HEK293T (cell line): ENCODE measurements at places on chromosomes 11 and 22.
A peak's percentile ranks its signal among the peaks of the same experiment; 100 is the strongest.

DNA sequence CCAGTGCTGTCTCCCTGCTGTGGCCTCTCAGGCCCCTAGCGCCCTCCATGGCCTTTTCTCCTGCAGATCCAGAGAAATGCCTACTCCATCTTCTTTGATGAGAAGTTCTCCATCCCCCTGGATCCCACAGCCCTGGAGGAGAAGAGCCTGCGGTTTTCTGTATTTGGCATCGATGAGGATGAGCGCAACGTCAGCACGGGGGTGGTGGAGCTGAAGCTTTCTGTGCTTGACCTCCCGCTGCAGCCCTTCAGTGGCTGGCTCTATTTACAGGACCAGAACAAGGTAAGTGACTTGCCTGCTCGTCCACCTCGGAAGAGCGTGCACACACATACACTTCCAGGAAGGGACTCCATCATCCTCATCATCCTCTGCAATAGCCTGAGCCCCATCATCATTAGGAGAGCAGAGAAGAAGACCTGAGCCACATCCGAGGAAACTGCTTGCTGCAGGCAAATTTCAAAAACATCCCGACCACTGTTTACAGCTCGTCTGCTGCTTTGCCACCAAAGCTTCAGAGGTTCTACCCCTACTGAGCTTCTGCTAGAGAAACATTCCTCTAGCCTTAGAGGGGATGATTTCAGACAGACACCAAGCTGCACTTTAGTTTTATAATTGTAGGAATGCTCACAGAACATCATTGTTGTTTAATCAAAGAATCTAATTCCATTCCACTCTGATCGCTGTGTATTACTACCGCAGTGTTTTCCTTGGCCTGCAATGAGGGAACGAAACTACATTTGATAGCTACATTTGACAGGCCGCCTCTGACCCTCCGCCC, 12.9 kb upstream of the RHOD start:
- no peak for DNase-seq

DNA sequence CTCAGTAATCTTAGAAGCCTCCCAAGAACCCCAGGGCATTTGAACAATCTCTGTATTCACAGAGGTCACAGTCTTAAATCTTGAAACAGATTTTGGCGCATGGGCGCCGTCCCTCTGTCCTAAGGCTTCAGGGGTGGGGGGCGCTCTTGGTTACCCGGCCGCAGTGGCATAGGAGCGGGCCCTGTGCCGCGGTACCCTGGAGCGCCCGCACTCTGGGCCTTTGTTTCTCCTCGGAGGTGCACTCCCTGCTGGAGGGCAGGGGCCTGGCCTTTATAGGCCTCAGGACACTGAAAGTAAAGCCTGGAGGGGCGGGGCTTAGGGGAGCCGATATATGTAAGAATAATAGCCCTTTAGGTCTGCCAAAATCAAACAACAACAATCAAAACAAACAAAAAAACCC, 197.3 kb upstream of the FOLH1 start:
- DNase-seq, result no peak

DNA sequence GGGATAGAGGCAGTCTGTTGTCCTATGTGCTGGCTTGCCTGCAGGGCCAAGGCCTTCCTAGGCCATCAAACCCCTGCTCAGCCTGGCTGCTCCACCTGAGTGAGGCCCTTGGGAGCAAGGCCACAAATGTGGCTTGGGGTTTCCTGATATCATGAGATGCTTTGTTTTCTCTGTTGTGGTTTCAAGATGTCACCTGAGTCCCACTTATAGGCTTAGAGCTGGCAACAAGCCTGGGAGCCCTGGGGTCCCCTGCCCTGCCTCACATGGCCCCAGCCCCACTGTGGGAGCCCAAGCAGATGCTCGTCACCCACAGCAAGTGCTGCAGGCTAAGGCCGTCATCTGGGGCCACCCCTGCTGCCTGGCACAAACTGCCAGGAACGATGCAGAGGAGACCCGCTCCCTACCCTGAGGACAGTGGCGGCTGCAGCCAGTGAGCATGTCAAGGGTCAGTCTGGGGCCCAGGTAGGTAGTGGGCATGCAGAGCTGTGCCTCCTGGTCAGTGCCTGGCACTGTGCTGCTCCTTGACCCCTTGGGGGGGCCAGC, 75.4 kb upstream of the KCNQ1OT1 start:
- DNase-seq, result no peak

GRCh38 chr11:75518771-75519653, 6.7 kb downstream of the GDPD5 start:
- no peak for DNase-seq

DNA sequence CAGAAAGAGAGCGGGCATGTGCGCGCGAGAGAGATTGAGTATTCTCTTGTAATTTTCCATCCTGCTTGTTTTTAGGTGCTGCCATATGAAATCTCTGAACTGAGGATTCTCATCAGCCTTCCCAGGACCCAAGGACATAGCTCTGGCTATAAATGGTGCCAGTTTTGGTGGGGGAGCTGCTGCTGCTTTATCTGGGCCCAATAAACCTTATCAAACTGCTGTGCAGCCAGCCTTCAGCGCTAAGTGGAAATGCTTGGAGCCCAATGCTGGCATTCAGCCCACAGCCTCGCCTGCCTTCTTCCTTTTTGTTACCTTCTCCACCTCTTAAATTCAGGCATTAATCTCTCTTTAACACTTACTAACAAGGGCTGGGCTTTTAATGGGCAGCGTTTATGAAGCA, 2.4 kb upstream of the ZBTB16 start:
- DNase-seq, result no peak

- DNase-seq, result no peak
Observed at GRCh38 chr11:96334219-96334618, 8.8 kb downstream of the MAML2 start.

- peak; percentile 86 for DNase-seq
Observed at GRCh38 chr22:30426388-30427353, 1.1 kb downstream of the MTFP1 start.

GRCh38 chr22:50136581-50137015, 33.9 kb upstream of the PANX2 start:
- no peak for DNase-seq

GRCh38 chr22:32322986-32323385, 34.7 kb upstream of the RFPL3 start:
- DNase-seq, result no peak

- no peak for DNase-seq
Observed at GRCh38 chr22:46895753-46896152, 133.3 kb downstream of the TBC1D22A start.

- DNase-seq, result no peak
Observed at GRCh38 chr22:46146329-46146728, 4.0 kb upstream of the PPARA start.

GRCh38 chr11:111982019-111982464, 43.2 kb upstream of the DLAT start:
- DNase-seq, result peak; percentile 55

DNA sequence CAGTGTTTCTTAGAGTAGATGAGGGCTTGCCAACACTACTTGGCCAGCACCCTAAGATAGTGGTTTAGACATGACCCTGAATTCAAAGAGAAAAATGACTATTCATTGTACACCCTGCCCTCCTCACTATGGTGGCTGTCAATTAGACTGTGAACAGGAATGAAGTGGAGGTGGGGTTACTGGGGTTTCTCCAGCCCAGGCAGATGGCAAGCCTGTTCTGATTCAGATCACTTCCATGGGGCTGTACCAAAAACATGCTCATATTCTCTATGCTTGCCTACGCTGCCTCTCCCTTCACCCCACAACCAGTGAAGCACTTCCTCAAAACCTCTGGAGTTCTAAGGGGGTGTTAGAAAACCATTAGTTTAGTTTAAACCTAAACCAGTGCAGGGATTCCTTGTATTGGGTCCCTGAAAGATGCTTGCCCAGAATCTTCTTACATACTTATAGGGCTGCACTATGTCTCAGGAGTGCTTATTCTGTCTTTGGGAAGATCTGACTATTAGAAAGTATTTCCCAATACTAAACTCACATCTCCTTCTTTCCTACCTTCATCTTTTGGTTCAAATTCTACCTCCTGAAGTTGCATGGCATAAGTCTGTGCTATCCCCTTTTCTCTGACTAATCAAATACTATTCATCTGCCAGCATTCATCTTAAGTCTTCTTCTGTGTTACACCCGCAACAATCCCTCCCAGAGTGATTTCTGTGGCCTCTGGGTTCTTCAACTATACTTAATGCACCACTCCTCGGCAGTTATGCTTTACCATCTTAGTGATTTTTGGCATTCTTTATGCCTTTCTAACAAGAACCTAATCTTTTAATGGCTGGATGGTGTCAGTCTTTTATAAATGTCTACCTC, 71.8 kb downstream of the ATG16L2 start:
- no peak for DNase-seq

DNA sequence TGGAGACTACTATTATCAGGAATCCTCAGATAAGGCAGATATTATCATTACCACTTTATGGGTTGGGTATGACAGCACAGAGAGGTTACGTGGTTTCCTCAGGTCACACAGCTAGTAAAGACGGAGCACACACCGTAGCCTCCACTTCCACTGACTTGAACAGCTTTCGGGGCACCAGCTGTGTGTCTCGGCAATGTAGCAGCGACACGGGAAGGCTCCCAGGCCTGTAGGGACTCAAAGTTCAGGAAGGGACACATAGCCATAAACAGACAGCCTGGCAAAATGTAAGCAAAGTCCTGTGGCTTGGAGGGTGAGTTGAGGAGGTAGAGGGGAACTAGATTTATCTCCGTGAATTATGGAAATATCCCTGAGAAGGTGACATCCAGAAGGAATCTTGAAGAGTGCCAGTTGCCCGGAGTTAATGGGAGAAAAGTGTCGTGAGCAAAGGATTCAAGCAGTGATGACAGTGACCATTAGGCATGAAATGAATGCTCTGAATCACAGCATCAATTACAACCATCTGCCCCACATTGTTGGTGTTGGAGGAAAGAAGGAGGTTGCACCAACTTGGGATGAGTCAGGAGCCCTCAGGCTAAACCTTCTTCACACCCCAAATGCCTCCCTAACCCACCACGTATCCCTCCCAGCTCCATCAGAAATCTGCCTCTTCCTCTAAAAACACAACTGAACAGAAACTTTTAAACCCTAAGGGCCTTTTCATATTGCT, 106.7 kb upstream of the ASPHD2 start:
- DNase-seq, result no peak

DNA sequence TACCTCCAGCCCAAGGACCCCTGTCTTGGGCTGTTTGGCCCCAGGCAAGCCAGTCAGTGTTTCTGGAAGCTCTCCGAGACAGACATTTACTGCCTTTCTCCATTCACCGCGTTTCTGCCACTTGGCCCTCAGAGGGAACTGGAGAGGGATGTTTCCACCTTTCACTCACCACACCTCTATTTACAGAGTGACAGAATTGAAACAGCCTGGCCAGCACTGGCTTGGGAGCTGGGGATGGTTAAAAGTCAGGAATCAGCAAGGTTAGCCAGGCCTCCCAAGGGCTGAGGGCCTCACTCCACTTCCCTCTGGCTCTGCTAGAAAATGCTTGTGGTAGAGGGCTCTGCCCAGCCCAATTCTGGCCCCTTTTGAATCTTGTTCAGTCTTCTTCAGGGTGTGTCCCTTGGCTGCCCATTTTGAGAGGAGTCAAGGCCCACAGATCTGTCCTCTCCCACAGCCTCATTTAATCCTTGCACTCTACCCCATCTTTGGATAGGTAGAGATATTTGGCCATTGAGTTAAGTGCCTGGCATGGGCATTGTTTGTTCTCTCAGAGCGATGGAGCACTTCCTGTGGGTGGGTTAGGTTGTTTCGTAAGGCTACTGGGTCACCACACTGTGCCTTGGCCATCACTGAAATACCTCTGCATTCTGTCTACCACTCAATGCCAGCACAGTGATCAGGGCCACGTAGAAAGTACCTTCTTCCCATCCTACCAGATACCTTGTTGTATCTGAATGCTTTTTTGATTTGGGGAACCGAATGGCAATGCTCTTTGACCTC, 119.2 kb downstream of the MICAL2 start:
- DNase-seq, result no peak

GRCh38 chr11:17351510-17352176, at the start of gene NCR3LG1:
Gene NCR3LG1, plus strand, starts transcription at chr11:17351800. Its CDS starts 170 bp downstream, at chr11:17351970.
- peak; percentile 57 for DNase-seq

DNA sequence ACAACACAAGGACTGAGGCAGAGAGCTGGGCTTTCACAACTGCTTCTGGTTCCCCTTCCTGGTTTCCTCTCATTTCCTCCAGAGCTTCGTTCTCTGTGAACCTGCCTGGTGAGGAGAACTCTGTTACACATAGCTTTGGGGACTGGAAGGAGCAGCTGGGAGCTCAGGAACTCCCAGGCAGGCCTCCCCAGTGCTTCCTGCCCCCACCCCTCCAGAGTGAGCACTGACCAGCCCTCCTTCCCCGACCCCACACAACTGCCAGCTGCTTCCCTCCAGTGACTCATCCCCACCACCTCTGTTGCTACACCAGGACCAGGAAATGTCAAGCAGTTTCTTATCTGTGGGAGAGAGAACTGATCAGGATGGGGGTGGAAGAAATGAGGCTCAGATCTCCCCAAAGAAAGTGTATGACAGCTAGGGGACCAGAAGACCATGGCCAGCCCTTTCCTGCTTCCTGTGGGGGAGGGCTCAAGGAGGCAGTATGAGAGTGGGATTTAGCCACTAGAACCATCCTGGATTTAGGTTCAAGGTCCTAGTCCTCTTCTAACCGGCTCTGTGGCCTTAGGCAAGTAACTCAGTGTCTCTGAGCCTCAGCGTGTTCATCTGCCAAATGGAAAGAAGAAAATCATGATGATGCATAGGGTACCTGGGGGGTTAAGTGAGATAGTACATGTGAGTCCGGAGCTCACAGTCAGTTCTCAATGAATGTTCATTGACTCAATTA, 4.5 kb upstream of the TP53I11 start:
- no peak for DNase-seq

DNA sequence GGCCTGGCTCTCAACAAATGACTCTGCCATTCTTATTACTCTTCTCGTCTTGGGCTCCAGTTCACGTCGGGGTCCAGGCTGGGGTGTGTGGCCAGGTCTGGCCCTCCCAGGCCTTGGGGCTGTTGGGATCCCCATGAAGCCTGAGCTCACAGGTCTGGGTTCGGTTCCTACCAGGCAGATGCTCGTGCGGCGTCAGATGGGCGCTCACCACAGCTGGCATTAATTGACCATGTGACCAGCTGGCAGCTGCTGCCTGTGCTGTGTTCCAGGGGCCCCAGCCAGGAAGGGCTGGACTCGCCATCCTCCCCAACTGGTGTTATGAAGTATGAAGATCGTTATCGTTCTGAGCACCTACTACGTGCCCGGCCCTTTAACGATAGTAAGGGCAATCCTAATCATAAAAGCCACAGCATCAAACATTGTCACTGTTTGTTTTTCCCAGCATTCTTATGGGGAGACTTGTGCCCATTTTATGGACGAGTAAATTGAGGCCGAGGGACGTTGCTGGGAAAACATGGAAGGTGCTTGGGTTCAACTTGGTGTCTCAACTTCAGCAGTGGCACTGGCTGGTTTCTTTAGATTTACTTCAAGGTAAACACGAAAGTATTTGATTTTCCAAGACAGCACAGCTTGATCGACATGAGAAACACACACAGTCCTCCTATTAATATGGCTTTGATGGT, 26.8 kb upstream of the CACNG2 start:
- no peak for DNase-seq

DNA sequence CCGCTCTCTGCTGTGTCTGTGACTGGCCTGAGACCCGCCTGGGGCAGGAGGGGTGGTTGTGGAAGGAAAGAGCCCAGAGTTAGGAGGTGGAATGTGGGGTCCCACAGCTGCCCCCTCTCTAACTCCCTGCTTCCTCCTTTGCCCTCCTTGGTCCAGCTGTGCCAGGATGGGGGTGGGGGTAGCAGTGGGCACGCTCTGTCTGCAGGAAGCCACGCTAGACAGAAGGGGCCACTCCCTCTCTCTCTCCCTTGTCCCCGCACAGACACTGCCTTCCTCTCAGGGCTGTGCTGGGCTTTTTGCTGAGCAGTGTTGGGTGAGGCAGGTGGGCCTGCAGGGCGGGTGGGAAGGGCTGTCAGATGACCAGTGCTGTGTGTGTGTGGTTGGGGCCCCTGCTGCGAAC, 2.0 kb upstream of the SOX10 start:
- DNase-seq, result no peak
